ENCODE measurements at places on chromosomes 1 and 21. TPM values are rescaled to one million over a fixed set of nuclear protein-coding genes. Genes with fewer than 3 reads are reported as not detected.

DNA sequence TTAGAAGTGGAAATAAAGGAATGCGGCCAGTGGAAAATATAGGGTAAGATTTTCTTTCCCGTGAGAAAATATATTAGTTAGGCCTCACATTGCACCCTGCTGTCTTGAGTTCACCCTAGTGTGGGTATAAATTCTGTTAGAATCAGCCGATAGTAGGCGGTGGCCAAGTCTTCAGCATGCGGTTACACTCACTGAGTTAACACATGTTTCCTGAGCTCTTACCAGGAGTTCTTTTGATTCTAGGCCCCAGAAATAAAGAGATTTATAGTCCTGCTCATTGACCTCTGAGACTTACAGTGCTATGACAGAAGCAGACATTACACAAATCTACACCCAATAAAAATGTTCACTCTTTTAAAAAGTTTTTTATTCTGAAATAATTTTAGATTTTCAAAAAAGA lies 279.3 kb upstream of the LRRC7 start:
- no peak for DNase-seq

GRCh38 chr1:230355594-230355993 lies 70.5 kb downstream of the PGBD5 start:
- DNase-seq: no peak

The NR5A2 gene
- 0.59 TPM for total RNA-seq

- DNase-seq: no peak
These were observed 3.5 kb upstream of the OSCP1 start for GRCh38 chr1:36453600-36454388.

The ADGRL2 gene
- 0.05 TPM for total RNA-seq

GRCh38 chr1:93155335-93155734 lies 24.9 kb downstream of the TMED5 start:
- no peak for DNase-seq

DNA sequence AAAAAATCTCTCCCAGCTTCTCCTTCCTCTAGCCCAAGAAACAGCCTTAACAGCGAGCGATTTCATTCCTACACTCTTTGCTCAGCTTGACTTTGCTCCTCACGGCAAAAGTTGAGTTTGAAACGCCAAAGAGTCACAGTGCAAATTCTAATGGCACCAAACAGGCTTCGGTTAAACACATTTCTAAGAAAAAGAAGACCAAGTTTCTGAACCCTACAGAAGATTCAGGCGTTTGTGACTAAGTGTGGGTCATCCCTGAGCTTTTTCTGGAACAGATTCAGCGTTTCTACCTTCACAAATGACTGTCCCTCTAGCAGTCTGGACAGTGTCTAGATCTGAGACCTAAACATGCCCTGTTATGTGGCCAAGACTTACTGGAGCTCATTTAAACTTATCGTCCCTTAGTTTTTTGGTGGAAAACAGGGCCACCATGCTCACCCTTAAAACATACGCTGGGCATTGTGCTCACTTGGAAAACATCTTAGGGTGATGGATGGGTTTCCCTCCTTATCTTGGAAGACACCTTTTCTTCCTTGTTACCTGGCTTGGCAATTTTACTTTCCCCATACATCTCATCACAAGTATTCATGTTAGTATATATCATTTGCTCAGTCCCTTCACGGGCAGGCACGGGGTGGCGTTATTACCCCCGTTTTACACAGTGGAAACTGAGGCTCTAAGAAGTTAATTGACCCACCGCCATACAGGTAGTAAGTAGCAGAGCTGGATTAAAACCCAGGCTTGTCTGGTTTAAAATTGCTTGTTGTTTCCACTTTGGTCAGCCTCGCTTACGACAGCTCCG lies 1.0 kb downstream of the C1orf198 start:
- DNase-seq: no peak

The LHX8 gene
- total RNA-seq: not detected

Data from activated CD8-positive, alpha-beta memory T cell treated with anti-CD3 and anti-CD28 coated beads, Interleukin-2, amount 10 ng/mL, durations not matched to agents 7 days and 5 days (primary cell).